ENCODE measurements at places on chromosomes 2 and 18.

GRCh38 chr2:54038835-54039234, 68.0 kb upstream of the PSME4 start:
- DNase-seq = no peak

DNA sequence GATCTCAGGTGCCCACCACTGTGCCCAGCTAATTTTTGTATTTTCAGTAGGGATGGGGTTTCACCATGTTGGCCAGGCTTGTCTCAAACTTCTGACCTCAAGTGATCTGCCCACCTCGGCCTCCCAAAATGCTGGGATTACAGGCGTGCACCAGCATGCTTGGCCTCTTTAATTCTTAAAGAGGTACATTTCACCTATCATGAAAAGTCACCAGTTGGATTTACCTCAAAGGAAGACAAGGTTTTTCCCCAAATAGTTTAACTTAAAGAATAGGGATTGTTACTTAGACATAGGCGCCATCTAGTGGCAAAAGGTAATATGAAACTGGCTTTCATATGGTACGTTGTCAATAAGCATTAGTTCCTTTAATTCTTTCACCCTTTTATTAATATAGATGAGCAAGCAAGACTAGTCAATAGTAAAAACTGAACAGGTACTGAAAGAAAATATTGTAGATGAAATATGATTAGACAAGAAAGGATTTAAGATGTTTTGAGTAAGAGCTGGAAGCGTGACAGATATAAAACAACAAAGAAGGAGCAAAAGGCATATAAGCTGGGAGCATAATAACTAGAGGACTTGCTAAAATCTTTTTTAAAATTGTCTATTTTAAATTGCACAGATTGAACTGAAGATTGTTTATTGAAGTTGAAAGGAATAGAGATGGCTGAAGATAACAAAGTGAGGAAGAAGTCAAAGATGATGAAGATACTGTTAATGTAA, 35.0 kb upstream of the PSMD14 start:
- peak; percentile 86 for DNase-seq

DNA sequence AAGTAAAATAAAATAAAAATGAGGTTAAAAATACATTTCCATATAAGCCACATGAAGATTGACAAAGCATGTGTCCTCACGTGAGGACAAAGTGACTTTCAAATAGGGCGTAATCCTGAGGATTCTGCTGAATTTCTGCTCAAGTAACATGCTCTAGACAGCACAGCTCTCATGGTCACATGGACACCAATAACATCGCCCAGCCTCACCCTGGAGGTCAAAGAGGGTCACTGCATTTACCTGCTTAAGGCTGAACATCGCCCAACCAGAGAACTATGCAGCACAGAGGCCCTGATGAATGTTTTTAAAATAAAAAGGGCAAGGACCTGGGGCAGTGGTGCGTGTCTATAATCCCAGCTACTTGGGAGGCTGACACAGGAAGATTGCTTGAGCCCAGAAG, 30.2 kb downstream of the TGFBRAP1 start:
- no peak for DNase-seq

GRCh38 chr2:106159866-106160785, 34.0 kb downstream of the UXS1 start:
- peak; percentile 14 for DNase-seq

DNA sequence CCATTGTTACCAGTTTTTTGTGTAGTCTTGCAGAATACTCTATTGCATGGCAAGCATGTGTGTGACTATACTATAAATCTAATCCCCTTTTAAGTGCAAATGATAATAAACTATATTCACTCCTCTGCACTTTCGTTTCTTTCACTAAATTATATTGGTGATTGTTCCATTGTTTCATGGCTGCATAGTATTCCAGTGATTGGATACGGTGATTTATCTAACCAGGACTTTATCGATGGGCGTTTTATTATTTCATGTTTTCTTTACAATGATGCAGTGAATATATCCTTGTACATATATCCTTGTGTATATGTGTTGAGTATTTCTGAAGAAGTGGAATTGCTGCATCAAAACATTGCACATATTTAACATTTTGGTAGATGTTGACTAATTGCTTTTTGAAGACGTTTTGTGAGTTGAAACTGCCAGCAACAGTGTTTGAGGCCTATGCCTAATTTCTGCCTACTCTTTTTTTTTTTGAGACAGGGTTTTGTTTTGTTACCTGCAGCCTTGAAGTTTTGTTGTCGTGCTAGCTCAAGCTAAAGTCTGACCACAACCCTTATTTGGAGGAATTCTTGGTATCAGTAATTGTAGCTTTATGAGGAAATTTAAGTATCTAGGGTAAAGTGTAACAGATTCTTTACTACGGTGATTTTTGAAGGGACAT, 2.7 kb downstream of the MIB1 start:
- no peak for DNase-seq

DNA sequence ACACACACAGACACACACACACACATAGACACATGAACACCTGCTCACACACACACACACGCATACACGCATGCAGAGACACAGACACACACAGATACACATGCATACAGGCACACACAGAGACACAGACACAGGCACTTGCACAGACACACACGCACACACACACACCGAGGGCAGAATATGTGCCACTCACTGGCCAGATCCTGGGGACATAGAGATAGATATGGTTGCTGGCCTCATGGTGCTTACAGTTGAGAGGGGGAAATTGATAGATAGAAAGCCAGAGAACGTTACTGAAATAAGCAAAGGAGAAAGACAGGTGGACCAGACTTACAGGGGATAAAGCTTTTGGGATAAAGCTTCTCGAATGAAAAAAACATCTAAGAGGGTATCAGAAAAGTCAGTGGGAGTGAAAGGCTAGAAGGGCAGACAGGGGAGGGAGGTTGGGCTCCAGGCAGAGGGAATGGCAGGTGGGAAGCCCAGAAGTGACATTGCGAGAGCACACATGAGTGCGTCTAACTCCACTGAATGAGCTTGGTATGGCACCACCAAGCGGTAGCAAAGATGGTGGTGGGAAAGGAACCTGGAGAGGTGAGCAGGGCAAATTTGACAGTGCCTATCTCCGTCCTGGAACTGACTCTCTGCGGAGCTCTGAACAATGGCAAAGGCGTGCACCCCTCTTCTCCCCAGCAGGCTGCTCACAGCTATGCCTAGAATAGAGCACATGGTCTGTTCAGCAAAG, 390.1 kb upstream of the TRIB2 start:
- no peak for DNase-seq

- DNase-seq = no peak
These were observed 14.9 kb downstream of the RBMS1 start for GRCh38 chr2:160478660-160479059.

- no peak for DNase-seq
These were observed 401.2 kb downstream of the PTH2R start for GRCh38 chr2:208807756-208808155.

DNA sequence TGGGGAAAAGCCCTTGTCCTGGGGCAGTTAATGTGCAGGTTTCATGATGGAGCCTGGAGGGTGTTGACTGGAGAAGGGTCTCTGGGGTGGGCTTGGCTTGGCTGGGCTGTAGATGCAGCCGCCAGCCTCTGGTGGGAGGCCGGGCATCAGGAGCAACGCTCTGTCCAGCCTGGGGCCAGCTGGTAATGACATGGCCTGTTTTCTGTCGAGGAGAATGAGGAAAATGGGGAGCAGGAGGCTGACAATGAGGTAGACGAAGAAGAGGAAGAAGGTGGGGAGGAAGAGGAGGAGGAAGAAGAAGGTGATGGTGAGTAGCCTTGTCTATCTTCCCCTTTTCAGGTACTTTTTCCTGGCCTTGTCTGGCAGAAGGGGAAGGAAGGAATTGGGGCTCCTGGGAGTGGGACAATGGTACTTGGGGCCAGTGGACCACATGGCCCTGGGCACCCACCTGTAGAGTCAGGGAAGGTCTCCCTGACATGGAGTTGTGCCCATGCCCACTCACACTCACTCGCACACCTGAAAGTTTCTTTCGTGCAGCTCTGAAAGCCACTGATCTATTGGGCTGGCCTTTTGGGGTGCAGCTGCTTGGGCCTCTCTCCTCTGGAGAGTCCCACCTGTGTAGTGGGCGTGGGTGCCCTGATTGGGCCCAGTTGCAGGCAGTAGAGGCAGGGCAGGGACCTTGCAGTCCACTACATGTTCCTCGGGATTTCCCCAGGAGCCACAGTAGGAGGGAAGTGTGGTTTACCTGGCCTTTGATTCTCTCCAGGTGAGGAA, 3.5 kb downstream of the PTMA start:
- no peak for DNase-seq

GRCh38 chr2:9844036-9844483, 786 bp downstream of the TAF1B start:
- no peak for DNase-seq

GRCh38 chr2:72155151-72155550, 7.5 kb upstream of the CYP26B1 start:
- no peak for DNase-seq

DNA sequence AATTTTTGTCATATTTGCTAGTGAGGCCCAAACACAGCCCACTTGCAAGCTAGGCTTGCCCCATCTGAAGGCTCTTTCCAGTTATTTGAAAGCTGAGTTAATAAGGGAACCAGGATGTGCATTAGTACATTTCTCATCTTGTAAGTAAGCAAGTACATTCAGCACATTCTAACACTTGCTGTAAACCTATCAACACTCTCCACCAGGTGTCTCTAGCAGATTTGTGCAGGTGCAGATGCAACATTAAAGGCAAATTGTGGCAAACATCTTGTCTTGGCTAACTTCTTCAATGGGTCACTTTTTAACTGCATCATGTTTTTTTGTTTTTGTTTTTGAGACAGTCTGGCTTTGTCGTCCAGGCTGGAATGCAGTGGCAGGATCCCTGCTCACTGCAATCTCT, 25.3 kb upstream of the MFSD6 start:
- DNase-seq = no peak

- DNase-seq = peak; percentile 50
These were observed 1077.3 kb upstream of the TMEFF2 start for GRCh38 chr2:193272011-193272410.

DNA sequence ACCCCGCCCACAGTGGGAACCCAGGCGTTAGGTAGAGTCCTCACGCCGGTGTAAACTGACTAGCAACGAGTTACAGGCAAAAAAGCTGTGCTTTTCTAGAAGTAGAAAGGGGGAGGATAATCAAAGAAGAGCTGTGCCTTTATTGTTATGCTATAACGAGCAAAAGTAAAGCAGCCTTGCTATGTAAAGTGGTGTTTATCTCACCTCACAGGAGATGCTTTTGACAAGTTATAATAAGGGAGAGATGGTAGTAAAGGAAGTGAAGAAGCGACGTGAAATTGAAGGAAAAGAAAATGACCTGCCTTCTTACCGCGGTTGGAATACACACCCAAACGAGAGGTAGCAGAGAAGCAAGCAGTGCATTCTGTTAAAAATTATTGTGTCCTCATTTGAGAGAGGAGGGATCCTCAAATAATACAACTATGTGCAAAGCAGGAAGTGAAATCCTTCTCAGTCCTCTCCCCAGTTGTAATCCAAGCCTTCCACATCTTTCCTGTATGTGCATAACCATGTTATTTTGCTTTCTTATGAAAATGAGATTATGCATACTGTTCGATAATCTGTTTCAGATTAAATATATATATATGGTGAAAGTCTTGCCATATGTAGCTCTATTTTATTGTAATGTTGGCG, 962 bp downstream of the TANK start:
- no peak for DNase-seq

- DNase-seq = no peak
These were observed 5.4 kb downstream of the SEMA4C start for GRCh38 chr2:96864343-96865091.

DNA sequence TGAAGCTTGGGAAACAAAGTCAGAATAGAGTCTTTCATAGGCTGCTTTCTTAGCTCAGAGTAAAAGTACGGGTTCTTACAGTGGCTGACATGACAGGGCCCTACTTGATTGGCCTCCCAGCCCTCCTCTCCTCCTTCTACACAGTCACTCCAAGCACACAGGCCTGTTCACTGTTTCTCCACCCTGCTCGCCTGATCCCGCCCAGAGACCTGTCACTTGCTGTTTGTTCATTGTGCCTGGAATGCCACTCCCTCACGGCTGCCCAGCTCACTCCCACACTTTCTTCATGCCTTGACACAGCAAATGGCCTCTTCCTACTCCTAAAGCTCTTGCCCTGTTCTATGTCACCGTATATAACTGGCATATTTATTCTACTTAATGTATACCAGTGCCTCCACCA, 104.8 kb downstream of the MAP4K4 start:
- DNase-seq = no peak

DNA sequence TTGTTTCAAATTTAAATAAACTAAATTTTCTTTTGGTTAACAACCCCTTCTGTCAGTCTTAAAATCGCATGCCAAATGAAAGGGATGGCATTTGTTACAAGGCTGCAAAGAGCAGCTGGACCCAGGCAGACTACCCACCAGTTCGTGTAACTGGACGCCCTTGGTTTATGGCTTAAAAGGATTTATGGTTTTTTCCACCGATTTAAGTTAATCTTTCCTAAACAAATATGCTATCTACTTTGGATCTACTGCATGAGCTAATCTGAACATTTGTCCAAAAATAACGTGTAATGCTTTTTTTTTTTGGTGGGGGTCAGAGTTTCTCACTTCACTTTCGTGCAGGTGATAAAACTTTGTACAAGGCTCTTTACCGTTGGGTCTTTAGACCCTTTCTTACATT, 62.9 kb downstream of the DIS3L2 start:
- no peak for DNase-seq

DNA sequence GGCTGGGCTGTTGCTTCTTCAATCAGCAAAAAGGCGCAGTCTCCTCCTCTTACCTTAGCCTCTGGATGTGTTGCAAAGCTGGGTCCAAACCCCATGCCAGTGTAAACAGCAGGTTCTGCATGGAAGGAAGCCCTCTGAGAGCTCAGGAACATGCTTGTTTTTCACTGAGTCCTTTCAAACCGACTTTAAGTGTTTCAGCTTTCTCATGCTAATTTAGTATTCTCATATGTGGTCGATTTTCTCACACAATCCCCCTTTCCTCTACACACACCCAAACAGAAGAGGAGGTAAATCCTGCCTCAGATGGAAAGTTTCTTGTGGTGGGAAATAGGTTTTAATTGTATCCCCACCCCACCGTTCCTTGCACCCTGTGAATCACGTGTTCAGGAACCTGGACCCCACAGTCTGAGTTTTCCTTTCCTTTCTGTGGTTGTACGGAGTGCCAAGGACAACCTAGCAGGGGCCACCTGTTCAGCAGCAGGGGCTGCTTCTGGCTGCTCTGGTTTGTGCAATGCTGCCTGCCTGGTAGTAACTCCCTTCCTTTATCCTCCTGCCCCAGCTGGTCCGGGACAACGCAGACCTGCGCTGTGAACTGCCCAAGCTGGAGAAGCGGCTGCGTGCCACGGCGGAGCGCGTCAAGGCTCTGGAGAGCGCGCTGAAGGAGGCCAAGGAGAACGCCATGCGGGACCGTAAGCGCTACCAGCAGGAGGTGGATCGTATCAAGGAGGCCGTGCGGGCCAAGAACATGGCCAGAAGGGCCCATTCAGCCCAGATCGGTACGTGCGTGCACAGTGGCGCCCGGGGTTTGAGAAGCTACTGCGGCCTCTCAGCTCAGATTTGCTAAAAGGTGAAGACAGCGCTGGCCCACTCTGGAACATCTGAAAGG, 28.7 kb upstream of the LYPD6B start:
- no peak for DNase-seq

GRCh38 chr18:22974001-22974400, 40.9 kb downstream of the RBBP8 start:
- no peak for DNase-seq
